ENCODE measurements at places on chromosomes 16 and 17. TPM values are rescaled to one million over a fixed set of nuclear protein-coding genes. Genes with fewer than 3 reads are reported as not detected.

RND2 gene
- 0.32 TPM for total RNA-seq

WFDC1 gene
- 10.4 TPM for total RNA-seq

CD300LB gene
- total RNA-seq, result not detected

RDM1 gene
- not detected for total RNA-seq

PRDM7 gene
- not detected for total RNA-seq

PSMC5 gene
- total RNA-seq, result 36.3 TPM

MT4 gene
- total RNA-seq, result not detected

CACNG4 gene
- total RNA-seq, result not detected

MYH2 gene
- total RNA-seq, result not detected

VAT1L gene
- 1.5 TPM for total RNA-seq

C17orf100 gene
- 0.12 TPM for total RNA-seq

ZKSCAN2 gene
- 8.9 TPM for total RNA-seq

VPS35 gene
- 132 TPM for total RNA-seq

TMEM238L gene
- not detected for total RNA-seq

CCDC78 gene
- total RNA-seq, result 2.8 TPM

QRICH2 gene
- 1.8 TPM for total RNA-seq

CA5A gene
- total RNA-seq, result not detected

C16orf92 gene
- total RNA-seq, result not detected

UMOD gene
- total RNA-seq, result not detected

CRYBA1 gene
- 0.97 TPM for total RNA-seq

FAM20A gene
- total RNA-seq, result 8.1 TPM

HOXB4 gene
- total RNA-seq, result 2.1 TPM

SLFN12L gene
- not detected for total RNA-seq

SBK1 gene
- under 0.01 TPM for total RNA-seq

FZD2 gene
- total RNA-seq, result 70.3 TPM

SYCE1L gene
- total RNA-seq, result not detected

BRIP1 gene
- total RNA-seq, result 5.2 TPM

MLYCD gene
- 4.9 TPM for total RNA-seq

BAIAP3 gene
- 0.97 TPM for total RNA-seq

SLC47A2 gene
- total RNA-seq, result 0.36 TPM

HOXB2 gene
- 11.2 TPM for total RNA-seq

HBA1 gene
- not detected for total RNA-seq

LRRC37A2 gene
- total RNA-seq, result 9.1 TPM

ANKRD40CL gene
- total RNA-seq, result not detected

CMTM2 gene
- total RNA-seq, result not detected

UTS2R gene
- total RNA-seq, result not detected

OMG gene
- not detected for total RNA-seq

PTGES3L gene
- not detected for total RNA-seq

PRAC2 gene
- total RNA-seq, result not detected

HBM gene
- total RNA-seq, result not detected

CACNG5 gene
- not detected for total RNA-seq

MMP2 gene
- 1,404 TPM for total RNA-seq

TMEM98 gene
- total RNA-seq, result 139 TPM

C1QTNF1 gene
- total RNA-seq, result 24.7 TPM

MMP28 gene
- total RNA-seq, result 0.16 TPM

KRT32 gene
- total RNA-seq, result not detected

TNFRSF17 gene
- total RNA-seq, result not detected

CEMP1 gene
- not detected for total RNA-seq

PDILT gene
- total RNA-seq, result not detected

PNMT gene
- not detected for total RNA-seq

MLX gene
- total RNA-seq, result 45.7 TPM

ACD gene
- total RNA-seq, result 12.9 TPM

BOLA2 gene
- total RNA-seq, result 9.1 TPM

MYADML2 gene
- total RNA-seq, result not detected

CLEC18B gene
- total RNA-seq, result not detected

C17orf58 gene
- total RNA-seq, result 12.8 TPM

TNP2 gene
- not detected for total RNA-seq

TBX21 gene
- not detected for total RNA-seq
